Esophagus muscularis mucosa (tissue), 4 donors: ENCODE measurements at places on chromosomes 7 and 10. TPM values are rescaled to one million over a fixed set of nuclear protein-coding genes. Genes with fewer than 3 reads are reported as not detected.

- no peak overlapping the region for H3K4me3 ChIP-seq
- H3K4me1 ChIP-seq: peaks cover 9% of the 10 kb centered on the region
- no peaks in the 10 kb centered on the region for H3K27me3 ChIP-seq
- no peak for DNase-seq
Observed at GRCh38 chr10:122225330-122225729, 45.8 kb upstream of the BTBD16 start.

DNA sequence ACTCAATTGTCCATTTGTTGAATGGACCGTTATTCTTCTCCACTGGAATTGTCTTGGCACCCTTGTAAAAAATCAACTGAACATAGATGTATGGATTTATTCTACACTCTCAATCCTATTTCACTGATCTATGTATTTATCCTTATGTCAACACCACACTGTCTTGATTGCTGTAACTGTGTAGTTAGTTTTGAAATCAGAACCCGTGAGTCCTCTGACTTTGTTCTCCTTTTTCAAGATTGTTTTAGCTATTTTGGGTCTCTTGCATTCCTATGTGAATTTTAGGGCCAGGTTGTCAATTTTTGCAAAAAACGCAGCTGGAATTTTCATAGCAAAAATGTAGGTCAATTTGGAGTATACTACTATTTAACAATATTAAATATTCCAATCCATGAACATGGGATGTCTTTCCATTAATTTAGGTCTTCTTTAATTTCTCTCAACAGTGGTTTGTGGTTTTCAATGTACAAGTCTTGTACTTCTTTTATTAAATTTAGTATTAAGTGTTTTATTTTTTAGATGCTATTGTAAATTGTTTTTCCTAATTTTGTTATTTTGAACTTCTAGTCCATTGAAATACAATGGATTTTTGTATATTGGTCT, 10.0 kb downstream of the CAMK2B start:
- no peaks in the 10 kb centered on the region for H3K36me3 ChIP-seq
- peaks cover under 1% of the 10 kb centered on the region for H3K4me1 ChIP-seq
- DNase-seq: no peak
- H3K27me3 ChIP-seq: no peaks in the 10 kb centered on the region
- H3K4me3 ChIP-seq: no peak overlapping the region

The MACC1 gene
- 0.17 TPM for total RNA-seq

- peaks cover 11% of the 10 kb centered on the region for H3K4me1 ChIP-seq
- H3K27me3 ChIP-seq: no peaks in the 10 kb centered on the region
- H3K27ac ChIP-seq: no peak overlapping the region
- no peak for DNase-seq
Observed at GRCh38 chr10:61621605-61622051, 41.1 kb upstream of the CABCOCO1 start.

The TSPAN12 gene
- total RNA-seq: 17.7 TPM

The ICA1 gene
- 5.4 TPM for total RNA-seq

GRCh38 chr7:17773289-17773626, 167.0 kb downstream of the SNX13 start:
- no peak overlapping the region for H3K4me3 ChIP-seq
- no peaks in the 10 kb centered on the region for H3K27me3 ChIP-seq
- no peaks in the 10 kb centered on the region for H3K36me3 ChIP-seq

The SLC26A4 gene
- total RNA-seq: 0.50 TPM

GRCh38 chr7:49635800-49636199, 137.6 kb upstream of the VWC2 start:
- no peak overlapping the region for H3K27ac ChIP-seq
- H3K4me3 ChIP-seq: no peak overlapping the region
- DNase-seq: peak; percentile 78
- peaks cover 8% of the 10 kb centered on the region for H3K4me1 ChIP-seq
- no peaks in the 10 kb centered on the region for H3K27me3 ChIP-seq

DNA sequence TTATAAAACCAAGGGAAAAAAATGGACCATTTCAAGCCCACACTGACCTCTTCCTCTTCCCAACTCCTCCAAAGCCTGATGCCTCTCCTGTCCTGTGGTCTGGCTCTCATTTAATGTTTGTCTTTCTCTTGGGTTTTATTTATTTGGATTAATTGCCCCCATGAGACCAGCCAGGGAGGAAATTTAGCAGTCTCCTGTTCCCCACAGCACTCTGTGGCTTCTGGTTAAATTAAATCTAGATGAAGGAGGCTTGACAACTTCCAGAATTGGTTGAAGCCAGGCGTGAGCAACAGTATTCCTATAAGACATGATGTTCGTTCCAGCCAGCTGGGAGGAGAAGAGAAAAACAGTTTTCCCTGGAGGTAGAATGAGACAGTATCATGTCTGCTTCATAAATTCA, 15.1 kb upstream of the PRLHR start:
- peaks cover 4% of the 10 kb centered on the region for H3K27me3 ChIP-seq
- H3K4me1 ChIP-seq: no peaks in the 10 kb centered on the region

The UTF1 gene
- total RNA-seq: not detected

The IRF5 gene
- total RNA-seq: 7.6 TPM

The ADARB2 gene
- 3.7 TPM for total RNA-seq

DNA sequence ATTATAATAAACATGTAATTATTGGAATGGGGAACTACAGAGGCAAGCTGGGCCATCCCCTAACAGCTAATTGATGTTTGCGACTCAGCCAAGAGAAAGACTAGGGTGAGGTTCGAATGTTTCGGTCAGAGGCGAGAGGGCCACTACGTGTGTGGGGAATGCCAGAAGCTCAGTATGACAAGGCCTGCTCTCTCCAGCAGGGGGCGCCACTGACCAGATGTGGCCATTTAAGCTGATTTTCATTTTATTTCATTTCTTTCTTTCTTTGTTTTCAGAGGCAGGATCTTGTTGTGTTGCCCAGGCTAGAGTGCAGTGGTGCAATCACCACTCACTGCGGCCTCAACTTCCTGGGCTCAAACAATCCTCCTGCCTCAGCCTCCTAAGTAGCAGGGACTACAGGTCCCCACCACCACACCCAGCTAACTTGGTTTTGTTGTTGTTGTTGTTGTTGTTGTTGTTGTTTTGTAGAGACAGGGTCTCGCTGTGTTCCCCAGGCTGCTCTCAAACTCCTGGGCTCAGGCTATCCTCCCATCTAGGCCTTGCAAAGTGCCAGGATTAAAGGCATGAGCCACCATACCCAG, 38.1 kb downstream of the TMEM130 start:
- H3K36me3 ChIP-seq: no peaks in the 10 kb centered on the region
- no peak for DNase-seq
- no peak overlapping the region for H3K4me3 ChIP-seq
- H3K4me1 ChIP-seq: peaks cover 6% of the 10 kb centered on the region
- H3K27ac ChIP-seq: no peak overlapping the region

- H3K27me3 ChIP-seq: peaks cover 86% of the 10 kb centered on the region
- no peak overlapping the region for H3K27ac ChIP-seq
- no peak for DNase-seq
- H3K4me3 ChIP-seq: no peak overlapping the region
- no peaks in the 10 kb centered on the region for H3K36me3 ChIP-seq
- peaks cover 30% of the 10 kb centered on the region for H3K4me1 ChIP-seq
Observed at GRCh38 chr7:155466142-155466813, 8.3 kb downstream of the EN2 start.

The IDI2 gene
- not detected for total RNA-seq

DNA sequence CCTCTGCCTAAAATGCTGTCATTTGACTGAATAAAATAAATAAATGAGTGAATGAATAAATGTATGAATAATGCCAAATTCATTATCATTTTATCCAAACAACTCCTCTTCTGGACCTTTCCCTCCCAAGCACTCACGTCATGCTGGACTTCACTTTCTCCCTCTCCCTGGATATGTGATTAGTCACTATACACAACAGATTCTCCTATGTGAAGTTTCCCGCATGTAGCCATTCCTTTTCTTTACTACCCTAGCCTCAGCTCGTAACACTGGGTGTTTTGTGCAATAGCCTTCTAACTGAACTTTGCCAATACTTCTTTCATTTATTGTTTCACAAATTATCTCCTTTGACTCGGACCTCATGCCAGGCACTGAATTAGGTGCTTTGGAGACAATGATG, 87.6 kb upstream of the IL6 start:
- H3K36me3 ChIP-seq: no peaks in the 10 kb centered on the region
- H3K4me1 ChIP-seq: peaks cover 10% of the 10 kb centered on the region
- no peak for DNase-seq
- no peak overlapping the region for H3K4me3 ChIP-seq

DNA sequence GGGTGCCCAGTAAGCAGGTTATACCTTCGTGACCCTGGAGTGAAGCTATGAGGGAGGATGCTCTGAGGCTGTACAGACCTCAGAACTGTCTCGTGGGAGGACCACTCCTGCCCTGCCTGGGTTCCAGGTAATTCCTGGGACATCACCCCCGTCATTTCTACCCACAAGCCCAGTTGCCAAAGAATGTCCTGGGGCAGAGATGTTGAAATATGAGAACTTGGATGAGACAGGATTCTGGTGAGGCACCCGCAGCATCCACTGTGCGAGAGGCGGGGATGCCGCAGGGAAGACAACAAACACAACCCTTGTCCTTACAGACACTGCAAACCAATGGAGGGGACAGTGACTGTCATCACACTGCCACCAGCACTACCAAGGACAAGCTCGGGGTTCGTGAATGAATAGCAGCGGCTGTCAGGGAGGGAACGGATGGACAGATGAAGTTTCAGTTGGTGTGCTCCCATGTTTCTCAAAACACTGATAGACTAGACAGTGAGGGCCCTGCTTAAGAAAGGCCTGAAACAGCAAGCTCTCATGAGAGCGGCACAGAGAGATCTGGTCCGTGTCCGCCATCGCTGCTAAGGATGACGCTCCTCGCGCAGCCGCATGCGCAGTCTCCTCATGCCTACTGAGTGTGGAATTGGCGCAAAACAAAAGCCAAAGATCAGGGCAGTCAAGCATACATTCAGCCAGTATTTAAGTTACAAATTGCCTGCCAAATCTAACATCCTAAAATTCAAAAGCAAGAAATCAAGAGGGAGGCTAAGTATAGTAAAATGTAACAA, 82.0 kb upstream of the RHEB start:
- no peaks in the 10 kb centered on the region for H3K27me3 ChIP-seq
- H3K27ac ChIP-seq: peak overlapping the region; percentile 89
- DNase-seq: no peak
- peaks cover 9% of the 10 kb centered on the region for H3K36me3 ChIP-seq
- no peak overlapping the region for H3K4me3 ChIP-seq

DNA sequence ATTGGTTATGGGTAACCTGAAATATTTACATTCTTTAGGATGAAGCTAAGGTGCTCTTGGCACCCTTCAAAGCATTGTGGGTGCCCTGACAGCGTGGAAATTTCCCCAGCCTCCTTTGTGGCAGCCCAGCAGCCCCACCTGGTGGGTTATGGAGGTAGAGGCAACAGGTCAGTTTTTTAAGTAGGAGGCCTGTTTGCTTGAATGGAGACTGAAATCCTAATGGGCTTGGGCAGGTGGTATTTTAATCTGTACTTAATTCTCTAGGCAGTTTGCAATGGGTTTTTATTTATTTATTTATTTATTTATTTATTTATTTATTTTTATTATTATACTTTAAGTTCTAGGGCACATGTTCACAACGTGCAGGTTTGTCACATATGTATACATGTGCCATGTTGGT, 139.4 kb downstream of the EPC1 start:
- no peak overlapping the region for H3K27ac ChIP-seq
- H3K4me1 ChIP-seq: no peaks in the 10 kb centered on the region
- no peaks in the 10 kb centered on the region for H3K36me3 ChIP-seq

The HABP2 gene
- not detected for total RNA-seq

- H3K4me3 ChIP-seq: peak within 1 kb of the TSS; percentile 72
- H3K4me1 ChIP-seq: peaks cover 70% of the 10 kb centered on the region
- peak; percentile 96 for DNase-seq
- H3K27ac ChIP-seq: peak within 1 kb of the TSS; percentile 95
- H3K27me3 ChIP-seq: no peaks in the 10 kb centered on the region
Observed at GRCh38 chr7:151059367-151060112, at the start of gene SLC4A2. SLC4A2 (plus strand) TSS chr7:151059589; CDS start chr7:151061988, 2,399 bp downstream.

GRCh38 chr10:96772196-96772595, 51.9 kb upstream of the PIK3AP1 start:
- no peaks in the 10 kb centered on the region for H3K36me3 ChIP-seq
- H3K4me3 ChIP-seq: no peak overlapping the region
- H3K27me3 ChIP-seq: no peaks in the 10 kb centered on the region
- H3K4me1 ChIP-seq: no peaks in the 10 kb centered on the region
- no peak overlapping the region for H3K27ac ChIP-seq

DNA sequence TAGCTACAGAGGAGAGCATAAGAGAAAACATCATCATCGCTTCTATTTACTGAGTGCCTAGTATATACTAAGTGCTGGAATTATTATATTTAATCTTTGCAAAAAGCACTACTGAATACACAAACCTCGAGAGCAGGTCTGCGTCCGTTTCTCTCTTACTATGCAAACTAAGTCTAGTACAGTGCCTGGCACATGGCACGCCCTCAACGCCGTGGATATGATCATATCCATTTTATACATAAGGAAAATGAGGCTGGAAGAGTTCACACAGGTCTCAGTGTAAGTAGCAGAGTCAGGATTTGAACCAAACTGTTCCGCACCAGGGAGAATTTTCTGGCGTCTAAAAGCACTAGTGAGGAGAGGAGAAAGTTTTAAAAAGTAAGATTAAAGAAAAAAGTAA, 17.6 kb downstream of the MXI1 start:
- peak; percentile 39 for DNase-seq
- H3K4me1 ChIP-seq: peaks cover 72% of the 10 kb centered on the region
- H3K27me3 ChIP-seq: no peaks in the 10 kb centered on the region

- no peak for DNase-seq
- peaks cover 20% of the 10 kb centered on the region for H3K4me1 ChIP-seq
- no peaks in the 10 kb centered on the region for H3K36me3 ChIP-seq
- peak overlapping the region; percentile 100 for H3K27ac ChIP-seq
Observed at GRCh38 chr10:75407713-75408508, 6.3 kb upstream of the ZNF503 start.

DNA sequence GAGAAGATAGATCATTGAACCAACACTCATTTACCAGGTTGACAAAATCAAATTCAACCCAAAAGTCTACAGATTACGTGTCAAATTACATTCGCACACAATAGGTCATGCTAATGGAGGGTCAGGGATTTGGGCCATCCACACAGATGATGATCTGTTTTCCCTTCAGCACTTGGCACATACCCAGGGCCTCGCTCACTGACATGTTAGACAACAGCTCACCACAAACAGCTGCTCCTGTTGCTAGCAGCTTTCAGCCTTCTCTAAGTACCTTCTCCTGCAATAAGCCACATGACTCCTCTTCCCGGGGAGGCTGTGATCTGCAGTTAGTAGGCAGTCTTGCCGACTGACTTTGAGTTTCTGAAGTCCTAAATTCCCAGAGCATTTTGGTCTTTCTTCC, 18.4 kb downstream of the NKX2-3 start:
- H3K36me3 ChIP-seq: no peaks in the 10 kb centered on the region
- H3K4me3 ChIP-seq: no peak overlapping the region
- H3K27ac ChIP-seq: no peak overlapping the region
- no peaks in the 10 kb centered on the region for H3K4me1 ChIP-seq

DNA sequence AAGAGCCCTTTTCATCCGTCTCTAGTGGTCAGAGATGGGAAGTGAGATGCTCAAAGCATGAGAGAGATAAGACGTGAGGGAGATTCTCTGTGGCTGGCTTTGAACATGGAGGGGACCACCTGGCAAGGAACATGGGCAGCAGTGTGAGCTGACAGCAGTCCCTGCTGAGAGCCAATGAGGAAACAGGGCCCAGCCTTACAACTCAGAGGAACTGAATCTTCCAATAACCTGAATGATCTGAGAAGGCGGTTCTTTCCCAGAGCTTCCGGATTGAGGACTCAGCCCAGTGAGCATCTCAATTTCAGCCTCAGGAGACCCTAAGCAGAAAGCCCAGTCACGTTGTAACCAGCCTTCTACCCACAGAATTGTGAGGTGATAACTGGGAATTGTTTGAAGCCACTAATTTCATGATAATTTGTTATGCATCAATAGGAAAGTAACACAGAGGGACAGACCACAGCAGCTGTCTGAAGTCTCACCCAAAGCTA, 33.9 kb upstream of the IKZF1 start:
- no peaks in the 10 kb centered on the region for H3K36me3 ChIP-seq
- DNase-seq: no peak
- no peak overlapping the region for H3K4me3 ChIP-seq
- no peaks in the 10 kb centered on the region for H3K27me3 ChIP-seq
- H3K27ac ChIP-seq: no peak overlapping the region
